ENCODE measurements at places on chromosomes 5 and 9. TPM values are rescaled to one million over a fixed set of nuclear protein-coding genes. Genes with fewer than 3 reads are reported as not detected.

POU5F2 gene
- total RNA-seq, result not detected

SLC1A3 gene
- total RNA-seq, result not detected

CENPK gene
- 19.4 TPM for total RNA-seq

TYRP1 gene
- total RNA-seq, result 0.14 TPM

SMIM33 gene
- not detected for total RNA-seq

TAS2R1 gene
- not detected for total RNA-seq

LOX gene
- total RNA-seq, result 0.76 TPM

C9orf50 gene
- total RNA-seq, result not detected

LECT2 gene
- total RNA-seq, result not detected

GMCL2 gene
- not detected for total RNA-seq

MZB1 gene
- total RNA-seq, result not detected

IFNK gene
- not detected for total RNA-seq

NAIF1 gene
- total RNA-seq, result 7.0 TPM

DNAJA1 gene
- total RNA-seq, result 278 TPM

TSSK1B gene
- total RNA-seq, result not detected

SPARC gene
- 27.1 TPM for total RNA-seq

CCDC171 gene
- 0.55 TPM for total RNA-seq

UGT3A2 gene
- not detected for total RNA-seq

FOXD4 gene
- total RNA-seq, result 0.34 TPM

MEIKIN gene
- total RNA-seq, result not detected

CDKN2B gene
- not detected for total RNA-seq

SLIT3 gene
- total RNA-seq, result 17.4 TPM

AK3 gene
- 61.0 TPM for total RNA-seq

CD14 gene
- total RNA-seq, result 5.1 TPM

OMD gene
- total RNA-seq, result not detected

ATP10B gene
- total RNA-seq, result not detected

F2RL2 gene
- 5.2 TPM for total RNA-seq

LCP2 gene
- total RNA-seq, result not detected

LSM11 gene
- 3.5 TPM for total RNA-seq

FOXD4L5 gene
- total RNA-seq, result 0.11 TPM

ST6GALNAC4 gene
- 18.4 TPM for total RNA-seq

DMRT3 gene
- not detected for total RNA-seq

HTR1A gene
- not detected for total RNA-seq

IL17B gene
- not detected for total RNA-seq

NKD2 gene
- total RNA-seq, result 12.5 TPM

BARHL1 gene
- not detected for total RNA-seq

NMUR2 gene
- not detected for total RNA-seq

TAF11L12 gene
- total RNA-seq, result not detected

TUSC1 gene
- total RNA-seq, result 5.9 TPM

GDA gene
- 1.5 TPM for total RNA-seq

FAM169A gene
- 3.1 TPM for total RNA-seq

ANP32B gene
- 306 TPM for total RNA-seq

KCNV2 gene
- not detected for total RNA-seq

MEF2C gene
- total RNA-seq, result not detected

CSF1R gene
- 0.33 TPM for total RNA-seq

UBE2R2 gene
- 51.2 TPM for total RNA-seq

GABRA6 gene
- not detected for total RNA-seq

ZNF454 gene
- total RNA-seq, result not detected

NUTM2F gene
- not detected for total RNA-seq

SPATA31D4 gene
- not detected for total RNA-seq
